ENCODE measurements at places on chromosomes 2 and 18.

DNA sequence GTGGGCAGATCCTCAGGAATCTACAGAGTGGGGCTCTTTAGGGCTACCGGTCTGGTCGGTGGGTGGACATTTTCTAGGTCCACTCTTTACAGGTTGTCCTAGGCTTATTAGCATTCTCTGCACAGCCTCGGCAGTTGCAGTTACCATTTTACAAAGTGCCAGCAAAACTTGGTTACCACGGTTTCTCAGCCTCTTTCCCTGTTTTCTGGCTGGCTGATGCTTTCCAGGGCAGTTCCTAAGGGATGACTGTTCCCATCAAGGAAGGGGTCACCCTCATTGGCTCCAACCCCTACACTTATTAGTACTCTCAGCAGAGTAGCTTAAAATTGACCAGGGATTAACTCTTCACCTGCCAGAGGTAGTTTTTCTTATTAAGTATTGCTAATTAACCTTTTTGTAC lies 2.0 kb upstream of the AQP4 start:
- DNase-seq: no peak

- no peak for DNase-seq
Observed at GRCh38 chr18:5622905-5623304, 79.1 kb upstream of the EPB41L3 start.

DNA sequence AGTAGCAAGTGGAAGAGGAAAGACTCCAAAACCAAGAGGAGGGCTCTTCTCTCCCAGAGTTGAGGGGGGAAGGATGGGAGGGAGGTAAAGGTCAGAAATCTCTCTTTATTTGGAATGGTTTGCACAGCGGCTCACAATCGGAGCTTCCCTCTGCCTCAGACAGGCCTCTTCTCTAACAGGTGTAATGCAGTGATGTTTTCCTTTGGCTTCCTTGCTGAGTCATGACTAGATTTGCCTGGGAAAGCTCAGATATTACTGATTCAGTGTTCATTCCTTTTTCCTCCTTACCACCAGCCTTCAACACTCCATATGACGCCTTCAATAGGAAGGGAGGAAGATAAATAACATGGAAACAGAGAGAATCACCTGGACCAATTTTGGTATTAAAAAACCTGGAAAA lies 136.6 kb downstream of the RNF152 start:
- no peak for DNase-seq

- no peak for DNase-seq
Observed at GRCh38 chr2:205405752-205406151, 276.5 kb upstream of the NRP2 start.

GRCh38 chr18:9974279-9974915 lies 60.6 kb downstream of the VAPA start:
- DNase-seq: no peak

DNA sequence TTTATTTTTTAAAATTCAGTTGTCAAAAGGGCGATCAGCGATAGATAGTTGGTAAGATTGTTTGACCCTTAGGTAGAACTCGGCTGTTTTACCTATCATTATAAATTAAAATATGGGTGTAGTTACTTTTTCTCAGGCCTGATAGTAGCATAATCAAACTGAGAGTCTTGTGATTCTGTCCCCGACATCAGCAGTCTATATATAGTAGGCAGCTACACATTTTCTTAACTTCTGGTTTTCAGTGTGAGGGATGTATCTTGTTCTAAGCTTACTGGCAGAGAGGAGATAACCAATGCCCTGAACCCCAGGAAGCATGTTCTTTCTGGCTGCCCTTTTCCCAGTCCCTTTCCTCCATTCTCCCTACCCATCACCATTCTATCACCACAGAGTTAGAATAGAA lies 56.6 kb downstream of the XRCC5 start:
- no peak for DNase-seq

DNA sequence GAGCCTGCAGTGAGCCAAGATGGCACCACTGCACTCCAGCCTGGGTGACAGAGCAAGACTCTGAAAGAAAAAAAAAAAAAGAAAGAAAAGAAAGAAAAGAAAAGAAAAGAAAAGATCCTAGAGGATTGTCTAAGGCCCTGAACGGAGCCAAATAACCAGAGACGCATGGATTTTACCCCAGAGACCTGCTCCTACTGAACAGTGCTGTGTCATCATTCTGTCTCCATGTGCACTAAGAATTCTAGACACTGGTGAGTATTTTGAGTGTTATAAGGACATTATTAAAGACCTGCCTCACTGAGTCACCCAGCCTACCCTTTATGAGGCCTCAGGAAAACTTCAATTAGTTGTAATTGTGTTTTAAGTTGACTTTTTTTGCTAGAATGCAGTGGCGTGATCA lies 61.9 kb upstream of the RIOK3 start:
- DNase-seq: no peak

GRCh38 chr2:144632809-144633208 lies 112.9 kb upstream of the ZEB2 start:
- DNase-seq: no peak
